ENCODE measurements at places on chromosomes 16 and 17.

DNA sequence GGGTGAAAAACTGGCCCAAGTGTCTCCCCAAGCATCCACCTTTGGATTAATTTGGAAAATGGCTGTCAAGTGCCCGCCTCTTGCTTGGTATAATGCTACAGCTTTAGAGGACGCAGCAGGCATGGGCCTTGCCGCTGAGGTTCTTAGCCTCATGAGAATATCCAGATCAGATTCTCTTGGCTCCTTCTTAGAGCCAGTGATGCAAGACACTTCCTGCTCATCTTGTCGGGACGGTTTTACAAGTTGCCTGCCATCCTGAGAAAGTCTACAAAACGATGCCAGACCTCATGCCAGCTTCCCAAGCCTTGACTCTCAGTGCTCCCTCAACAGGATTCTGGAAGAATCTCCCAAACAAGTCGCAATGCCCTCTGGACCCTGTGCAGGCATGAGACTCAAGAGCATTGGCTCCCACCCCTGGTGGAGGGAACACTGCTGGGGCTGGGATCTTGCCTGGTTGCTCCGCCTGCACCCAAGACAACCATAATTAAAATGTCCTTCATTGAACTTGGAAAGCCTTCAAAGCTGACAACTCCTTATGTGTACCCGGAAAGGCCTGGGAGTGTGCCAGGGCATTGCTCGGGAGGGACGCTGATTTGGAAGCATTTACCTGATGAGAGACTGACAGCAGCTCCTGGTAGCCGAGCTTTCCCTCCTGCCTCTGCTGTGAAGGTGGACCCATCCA is 25.8 kb upstream of the STH start:
- no peak for DNase-seq

DNA sequence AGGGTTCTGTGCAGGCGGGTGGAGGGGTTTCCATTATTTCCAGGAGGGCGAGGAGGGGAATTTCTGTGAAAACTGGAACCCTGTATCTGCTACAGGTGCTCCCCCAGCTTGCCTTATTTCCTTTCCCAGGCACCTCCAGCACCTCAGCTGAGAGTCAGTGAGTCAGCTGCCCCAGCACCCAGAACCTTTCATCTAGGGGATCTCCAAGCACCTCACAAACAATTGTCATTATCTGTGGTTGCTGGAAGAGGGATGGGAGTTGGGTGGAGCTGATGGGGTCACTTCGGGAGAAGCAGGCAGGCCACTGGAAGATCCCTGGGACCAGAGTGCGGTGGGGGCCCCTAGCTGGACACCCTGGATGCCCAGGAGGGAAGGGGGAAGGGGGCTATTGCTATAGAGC is 10.0 kb upstream of the CLUH start:
- no peak for DNase-seq

DNA sequence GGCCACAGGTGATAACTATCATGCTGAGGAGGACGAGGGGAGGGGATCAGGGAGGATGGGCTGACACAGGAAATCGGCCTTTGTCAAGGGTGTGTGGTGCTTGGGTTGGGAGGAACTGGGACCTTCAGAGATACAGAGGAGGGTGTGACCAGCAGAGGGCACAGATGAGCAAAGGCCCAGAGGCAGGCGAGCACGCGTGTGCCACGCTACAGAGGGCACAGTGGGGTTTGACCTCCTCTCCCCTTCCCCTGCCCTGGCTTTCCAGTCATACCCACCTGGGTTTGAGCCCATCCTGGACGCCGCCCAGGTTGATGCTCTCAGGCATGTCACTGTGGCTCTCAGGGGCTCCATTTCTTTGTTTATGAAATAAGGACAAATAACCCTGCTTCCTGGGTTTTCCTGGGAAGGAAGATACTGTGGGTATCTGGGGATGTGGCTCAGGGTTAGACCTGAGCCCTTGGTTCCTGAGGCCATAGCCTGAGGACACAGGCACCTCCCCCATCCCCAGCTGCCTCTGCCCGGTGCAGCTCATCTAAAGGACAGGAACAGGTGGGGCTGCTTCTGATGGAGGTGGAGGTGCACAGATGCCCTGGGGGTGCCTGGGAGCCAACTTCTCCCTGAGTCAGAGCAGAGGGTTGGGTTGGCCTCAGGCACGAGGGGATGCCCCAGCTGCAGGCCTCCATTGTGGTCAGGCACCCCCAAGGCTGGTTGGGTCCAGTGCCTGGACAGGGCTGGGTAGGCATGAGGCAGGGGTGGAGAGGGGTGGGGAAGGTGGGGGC is 51.8 kb downstream of the BEAN1 start:
- peak; percentile 85 for DNase-seq

GRCh38 chr16:72198771-72199201 is 26.8 kb upstream of the PMFBP1 start:
- DNase-seq: no peak

DNA sequence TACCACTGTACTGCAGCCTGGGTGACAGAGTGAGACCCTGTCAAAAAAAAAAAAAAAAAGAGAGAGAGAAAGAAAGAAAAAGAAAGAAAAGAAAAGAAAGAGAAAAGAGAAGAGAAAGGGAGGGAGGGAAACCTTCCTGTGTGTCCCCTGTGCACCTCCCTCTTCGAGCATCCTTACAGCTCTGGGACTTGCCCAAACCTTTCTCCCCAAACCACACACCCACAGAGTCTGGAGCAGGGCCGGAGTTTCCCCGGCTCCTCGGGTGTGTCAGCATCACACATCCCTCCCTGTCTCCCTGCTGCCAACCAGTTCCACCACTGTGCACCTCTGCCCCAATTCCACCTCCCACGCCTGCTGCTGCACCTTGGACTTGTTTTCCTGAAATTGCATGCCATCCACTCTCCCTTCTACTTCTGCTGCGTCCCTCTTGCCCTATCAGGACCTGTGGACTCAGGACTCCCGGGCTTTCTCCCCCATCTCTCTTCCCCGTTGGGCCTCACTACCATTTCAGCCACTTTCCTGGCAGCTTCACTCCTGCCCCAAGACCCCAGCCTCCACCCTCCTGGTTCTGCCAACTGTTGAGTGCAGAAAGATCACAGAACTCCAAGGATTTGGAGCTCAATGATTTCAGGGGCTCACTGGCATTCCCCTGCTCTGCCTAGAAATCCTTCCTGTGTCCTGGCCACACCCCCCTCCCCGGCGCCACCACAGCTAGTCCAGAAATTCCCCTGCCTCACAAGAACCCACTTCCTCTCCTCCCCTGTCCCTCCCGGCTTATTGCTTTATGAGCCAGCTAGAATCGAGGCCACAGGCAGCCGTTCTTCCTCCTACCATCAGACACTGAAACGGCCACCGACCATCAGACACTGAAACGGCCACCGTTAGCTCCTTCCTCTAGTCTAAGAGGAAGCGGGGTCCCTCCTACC is 3.7 kb upstream of the CDK3 start:
- DNase-seq: peak; percentile 25

DNA sequence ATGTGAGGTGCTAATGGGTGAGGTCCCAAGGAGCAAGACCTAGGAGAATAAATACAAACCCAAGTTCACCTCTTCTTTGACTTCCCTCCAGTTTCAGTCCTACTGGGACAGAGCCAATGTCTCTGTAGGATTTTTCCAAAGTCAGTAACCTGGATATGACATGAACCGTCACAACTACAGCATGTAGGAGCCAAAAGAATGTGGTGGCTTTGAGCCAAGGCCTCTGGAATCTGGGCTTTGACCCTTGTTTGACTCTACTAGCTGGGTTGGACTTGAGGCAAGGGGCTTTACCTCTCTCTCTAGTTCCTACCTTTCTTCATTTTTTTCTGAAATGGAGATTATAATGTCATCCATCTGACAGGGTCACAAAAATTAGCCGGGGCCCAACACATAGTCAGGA is 91.4 kb downstream of the CACNG3 start:
- no peak for DNase-seq

- DNase-seq: no peak
Measured at GRCh38 chr17:50186661-50187393, 14.6 kb downstream of the COL1A1 start.

DNA sequence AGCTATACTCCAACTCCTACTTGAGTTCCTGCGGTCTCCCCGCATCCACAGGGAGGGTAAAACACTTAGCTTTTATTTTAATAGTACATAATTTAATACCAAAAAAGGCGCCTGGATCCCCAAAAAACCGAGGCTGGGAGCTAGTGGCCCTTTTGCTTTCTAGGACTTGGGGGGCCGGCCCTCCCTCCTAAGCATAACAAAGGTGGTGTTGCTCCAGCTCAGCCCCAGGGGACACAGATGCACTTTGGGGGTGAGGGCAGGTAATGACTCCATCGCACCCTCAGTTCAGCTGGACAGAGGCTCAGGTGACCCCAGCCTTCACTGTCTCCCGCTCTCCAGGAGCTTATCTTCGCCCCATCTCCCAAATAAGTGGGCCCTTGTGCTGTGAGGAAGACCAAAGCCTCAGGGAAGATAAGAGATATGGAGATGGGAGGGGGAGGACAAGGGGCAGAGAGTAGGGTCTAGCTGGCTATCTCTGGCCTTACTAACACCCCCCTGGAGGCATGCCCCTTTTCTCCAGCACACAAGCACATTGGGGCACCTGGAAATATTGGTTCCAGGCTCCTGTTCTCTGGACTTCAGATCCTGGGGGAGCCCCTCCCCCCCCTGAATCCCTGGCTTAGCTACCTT is 2.8 kb upstream of the NHERF1 start:
- no peak for DNase-seq

DNA sequence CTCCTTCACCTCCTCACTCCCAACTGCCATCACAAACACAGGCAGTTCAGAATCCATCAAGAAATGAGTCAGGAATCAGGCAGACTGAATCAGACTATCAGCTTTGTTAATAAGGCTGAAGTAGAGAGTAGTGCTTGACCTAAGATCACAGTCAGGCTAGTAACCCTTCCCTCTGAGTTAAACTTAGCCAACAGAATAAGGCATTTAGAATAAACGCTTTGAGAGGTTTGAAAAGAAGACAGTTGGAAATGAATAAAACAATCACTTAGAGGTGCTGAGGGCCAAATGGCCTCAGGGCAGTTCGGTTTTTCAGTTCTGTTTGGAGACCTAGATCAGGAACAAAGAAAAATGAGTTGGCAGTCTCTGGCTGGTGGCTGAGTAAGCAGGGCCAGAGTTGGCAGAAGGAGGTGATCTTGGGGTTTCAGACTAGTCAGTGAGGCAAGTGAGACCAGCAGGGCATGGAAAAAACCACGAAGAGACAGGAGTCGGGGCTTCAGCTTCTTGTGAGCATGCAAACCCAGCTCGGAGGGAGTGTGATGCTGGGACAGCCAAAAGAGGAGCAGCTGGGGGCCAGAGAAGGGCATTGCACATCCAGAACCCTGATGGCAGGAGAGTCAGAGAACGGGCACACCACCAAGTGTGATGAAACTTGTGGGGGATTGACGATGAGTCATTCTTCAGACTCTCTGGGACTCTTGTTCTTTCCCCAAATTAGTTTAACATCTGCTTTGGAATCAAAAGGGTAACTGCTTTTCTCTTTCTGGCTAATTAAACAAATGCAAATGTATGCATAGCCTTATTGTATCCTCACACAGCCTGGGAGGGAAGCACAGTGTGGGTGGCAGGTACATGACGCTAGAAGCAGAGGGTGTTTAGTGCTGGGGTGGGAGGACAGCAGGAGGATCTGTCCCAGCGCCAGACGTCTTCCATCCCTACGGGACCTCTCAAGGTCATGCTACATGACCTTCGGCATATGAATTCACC is 54.8 kb downstream of the SPECC1 start:
- no peak for DNase-seq

DNA sequence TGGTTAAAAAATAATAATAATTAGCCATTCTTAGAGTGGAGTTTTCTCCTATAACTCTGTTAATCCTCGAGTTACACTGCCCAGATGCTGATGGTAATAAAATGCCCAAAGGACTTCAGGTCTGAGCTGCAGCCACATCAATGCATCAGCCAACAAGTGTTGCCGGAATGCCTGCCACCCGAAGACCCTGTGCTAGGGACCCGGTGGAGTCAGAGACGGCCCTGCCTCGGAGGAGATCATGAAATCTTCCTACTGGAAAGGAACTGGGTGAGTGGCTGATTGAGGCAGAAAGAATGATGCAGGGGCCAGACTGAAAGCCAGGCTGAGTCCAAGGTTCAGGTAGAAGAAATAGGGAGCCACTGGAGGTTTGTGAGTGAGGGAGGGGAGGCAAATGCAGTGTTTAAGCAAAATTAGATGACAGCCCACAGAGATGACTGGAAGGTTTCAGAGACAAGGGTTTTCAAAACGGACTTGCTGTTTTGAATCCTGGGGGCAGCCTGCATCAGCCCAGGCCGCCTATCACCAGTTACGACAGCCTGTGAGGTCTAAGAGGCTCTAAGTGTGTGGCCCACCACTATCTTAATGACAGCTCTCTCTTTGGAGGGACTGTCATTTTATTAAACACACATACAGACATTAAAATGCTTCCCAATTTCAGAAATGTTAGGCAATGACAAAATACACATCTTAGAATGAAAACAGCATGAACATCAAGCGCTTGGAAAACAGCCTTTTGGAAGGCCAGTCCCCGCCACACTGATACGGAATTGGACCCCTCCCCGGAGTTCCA is 100.0 kb downstream of the ZNF423 start:
- no peak for DNase-seq

DNA sequence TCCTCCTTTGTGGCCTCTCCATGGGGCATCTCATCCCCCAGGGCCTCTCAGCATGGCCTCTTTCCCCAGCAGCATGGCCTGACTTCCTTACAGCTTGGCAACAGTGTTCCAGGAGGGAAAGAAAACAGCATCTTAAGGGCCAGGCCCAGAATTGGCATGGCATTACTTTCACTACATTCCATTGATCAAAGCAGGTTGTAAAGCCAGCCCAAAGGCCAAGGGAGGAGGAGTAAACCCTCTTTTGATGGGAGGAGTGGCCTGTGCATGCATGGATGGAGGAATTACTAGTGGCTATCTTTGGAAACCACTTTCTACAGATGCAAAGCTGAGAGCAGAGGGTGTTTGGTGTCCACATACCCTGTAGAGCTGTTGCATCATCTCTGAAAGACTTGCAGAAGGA is 149.4 kb downstream of the AIPL1 start:
- no peak for DNase-seq

DNA sequence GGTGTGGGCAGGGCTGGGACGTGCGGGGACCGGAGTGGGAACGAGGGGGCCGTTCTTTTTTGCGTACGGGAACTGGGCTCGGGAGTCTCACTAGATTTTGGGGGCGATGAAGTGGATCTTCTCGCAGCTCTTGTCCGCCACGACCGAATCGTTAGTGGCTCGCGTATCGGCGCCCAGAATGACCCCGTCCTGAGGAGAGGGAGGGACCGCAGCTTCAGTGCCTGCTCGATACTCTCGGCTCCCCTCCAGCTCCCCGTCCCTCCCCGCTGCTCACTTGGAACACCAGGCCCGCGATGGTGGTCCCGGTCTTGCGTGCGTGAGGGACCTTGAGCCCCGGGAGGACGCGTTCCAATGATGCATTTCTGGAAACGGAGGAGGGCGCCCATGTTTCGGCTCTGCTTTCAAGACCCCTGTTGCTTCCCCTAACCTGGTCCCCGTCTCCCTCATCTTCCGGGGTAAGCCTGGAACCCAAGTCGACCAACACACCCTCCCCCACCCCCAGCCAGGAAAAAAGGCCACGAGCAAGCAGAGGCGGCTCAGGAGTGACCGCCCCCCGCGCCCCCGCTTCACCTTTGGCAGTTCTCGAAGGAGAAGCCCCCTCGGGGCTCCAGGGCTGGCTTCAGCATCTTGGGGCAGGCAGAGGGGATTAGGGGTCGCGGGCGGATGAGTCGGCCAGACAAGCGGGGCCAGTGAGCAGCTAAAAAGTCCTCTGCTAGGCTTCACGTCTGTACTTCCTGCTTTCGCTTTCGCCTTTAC is at the start of gene PSMB10:
TSS of gene PSMB10 (minus strand) at position 727 of the 756 bp plus-strand sequence. CDS start at position 626, 101 bp downstream.
- DNase-seq: peak; percentile 31

Data from CD4-positive, alpha-beta T cell treated with Interleukin-2 at 100 ng/mL for 4 hours (primary cell).